PC-9 (cell line): ENCODE measurements at places on chromosomes 2 and 18. TPM values are rescaled to one million over a fixed set of nuclear protein-coding genes. Genes with fewer than 3 reads are reported as not detected.
A peak's percentile ranks its signal among the peaks of the same experiment; 100 is the strongest.

Gene MLPH
- 237 and 283 TPM in 2 replicates for total RNA-seq

Gene PDE1A
- 0.11 and 0.30 TPM in 2 replicates for total RNA-seq

Gene WIPF1
- 0.46 and 1.3 TPM in 2 replicates for total RNA-seq

DNA sequence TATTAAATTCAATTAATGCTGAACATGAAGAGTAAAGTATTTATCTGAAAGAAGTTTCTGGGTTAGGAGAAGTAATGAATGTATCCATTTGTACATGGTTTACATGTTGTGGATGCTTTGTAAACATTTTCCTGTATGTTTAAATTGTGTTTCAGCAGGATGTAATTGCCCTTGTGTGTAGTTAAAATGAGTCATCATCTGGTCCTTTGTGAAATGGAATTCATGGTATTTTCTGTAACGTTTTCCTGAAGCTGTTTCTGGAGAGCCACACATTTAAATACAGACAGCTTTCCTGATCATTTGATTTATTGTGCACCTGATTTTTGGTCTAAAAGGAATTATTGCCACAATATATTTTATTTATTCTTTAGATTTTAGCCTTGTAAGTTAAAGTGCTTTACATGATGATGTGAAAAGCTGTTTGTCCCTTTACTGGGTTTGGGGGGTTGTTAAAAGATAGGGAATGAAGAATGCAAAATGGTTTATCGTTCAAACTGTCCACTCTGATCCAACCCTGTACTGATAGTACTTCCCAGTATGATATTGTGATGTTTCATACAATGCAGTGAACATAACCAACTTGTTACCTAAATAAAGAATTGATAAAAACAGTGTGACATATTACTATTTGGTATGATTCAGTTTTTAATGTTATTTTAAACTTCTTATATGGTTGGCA, 41.7 kb upstream of the SLC3A1 start:
- peaks cover 15% of the 10 kb centered on the region for H3K4me1 ChIP-seq
- H3K4me3 ChIP-seq = no peak overlapping the region
- DNase-seq = peak; percentile 89
- H3K36me3 ChIP-seq = no peaks in the 10 kb centered on the region
- peak overlapping the region; percentile 9; the same call in 1 of the 2 replicates for H3K27ac ChIP-seq

- H3K4me3 ChIP-seq = no peak overlapping the region
- H3K36me3 ChIP-seq = no peaks in the 10 kb centered on the region
- DNase-seq = no peak
- H3K4me1 ChIP-seq = no peaks in the 10 kb centered on the region
- H3K27ac ChIP-seq = no peak overlapping the region
- H3K27me3 ChIP-seq = 0 out of 2 replicates have a peak, but pooled peaks cover 17% of the 10 kb centered on the region
Measured at GRCh38 chr2:48984922-48985321, 169.4 kb downstream of the FSHR start.

GRCh38 chr18:45854036-45854586, 28.6 kb downstream of the SIGLEC15 start:
- peaks cover 16% of the 10 kb centered on the region for H3K36me3 ChIP-seq
- H3K4me1 ChIP-seq = no peaks in the 10 kb centered on the region
- no peaks in the 10 kb centered on the region for H3K27me3 ChIP-seq
- H3K27ac ChIP-seq = no peak overlapping the region

DNA sequence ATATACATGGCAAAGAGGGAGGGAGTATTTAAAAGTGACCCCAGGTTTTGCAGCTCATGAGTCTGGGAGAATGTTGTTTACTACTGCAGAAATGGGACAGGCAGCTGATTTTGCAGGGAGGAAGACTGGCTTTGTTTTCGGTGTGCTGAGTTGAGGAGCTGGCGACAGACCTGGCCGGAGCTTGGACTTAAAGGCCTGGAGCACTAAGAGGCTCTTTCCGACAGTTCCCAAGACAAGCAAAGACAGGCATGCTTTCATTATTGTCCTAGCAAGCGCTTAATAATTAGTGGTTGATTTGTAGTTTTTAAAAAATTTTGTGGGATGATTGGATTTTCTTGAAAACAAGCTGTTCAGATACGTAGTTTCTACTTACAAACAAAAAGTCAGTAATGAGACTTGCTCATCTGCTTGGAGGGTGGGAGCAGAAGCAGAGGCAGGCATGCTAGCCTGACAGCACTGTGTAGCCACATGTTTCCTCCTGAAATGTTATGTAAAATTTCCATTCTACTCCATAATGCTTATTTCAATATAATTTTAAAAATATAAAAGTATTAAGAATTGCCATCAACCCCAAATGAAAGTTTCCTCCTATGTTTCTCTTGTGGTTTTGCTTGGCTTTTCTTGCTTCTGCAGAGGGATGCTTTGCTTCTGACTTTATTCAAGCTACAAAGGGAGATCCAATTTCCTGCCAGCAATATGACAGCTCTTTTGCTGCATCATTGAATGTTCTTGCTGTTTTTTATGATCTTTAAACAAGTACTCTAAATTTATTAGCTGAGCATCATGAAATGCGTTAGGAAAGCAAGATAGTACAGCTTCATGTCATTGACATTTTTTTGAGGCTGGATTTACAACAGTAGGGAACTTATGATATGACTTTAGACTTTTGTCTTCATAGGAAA, 75.8 kb downstream of the PHLPP1 start:
- no peaks in the 10 kb centered on the region for H3K36me3 ChIP-seq
- H3K27ac ChIP-seq = no peak overlapping the region
- peaks cover 28% of the 10 kb centered on the region for H3K4me1 ChIP-seq
- H3K27me3 ChIP-seq = no peaks in the 10 kb centered on the region

DNA sequence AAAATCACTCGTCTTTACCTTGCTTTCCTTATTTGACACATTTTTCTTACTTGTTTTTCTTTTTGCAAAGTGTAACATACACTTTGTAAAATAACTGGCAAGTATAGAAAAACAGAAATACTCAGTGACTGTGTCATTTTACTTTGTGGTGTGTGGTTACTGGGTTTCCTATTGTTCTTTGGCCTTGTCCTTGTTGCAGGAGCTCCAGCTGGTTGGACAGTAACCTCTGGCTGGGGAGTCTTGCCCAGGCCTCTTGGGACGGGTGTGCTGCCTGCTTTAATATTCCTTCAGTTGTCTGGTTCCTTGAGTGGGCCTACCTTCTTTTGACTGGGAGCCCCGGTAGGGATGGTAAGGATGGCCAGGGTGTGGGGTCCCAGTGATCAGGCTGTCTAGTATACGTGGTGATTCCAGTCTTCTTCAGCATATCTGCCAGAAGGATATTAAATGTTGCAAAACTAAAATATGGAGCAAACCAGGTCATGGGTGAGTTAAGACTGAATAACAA, 53.8 kb downstream of the RNF144A start:
- H3K4me1 ChIP-seq = peaks cover 28% of the 10 kb centered on the region
- H3K4me3 ChIP-seq = no peak overlapping the region
- no peaks in the 10 kb centered on the region for H3K27me3 ChIP-seq

DNA sequence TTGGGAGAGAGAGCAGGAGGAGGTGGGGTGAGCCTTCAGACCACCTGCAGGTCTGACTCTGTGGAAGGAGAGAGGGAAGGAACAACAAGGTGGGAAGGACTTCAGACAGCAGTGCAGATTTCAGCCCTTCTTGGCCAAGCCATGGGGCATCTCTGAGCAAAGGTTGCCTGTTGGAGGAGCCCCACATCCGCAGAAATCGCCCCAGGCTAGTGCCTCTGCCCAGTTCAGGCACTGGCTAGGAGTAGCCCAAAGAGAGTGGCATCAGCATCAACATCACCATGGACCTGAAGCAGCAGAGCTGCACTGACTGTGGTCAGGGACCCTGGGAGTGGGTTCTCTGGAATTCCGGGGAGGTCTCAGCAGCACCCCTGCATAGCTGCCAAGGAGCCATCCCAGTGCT, 10.2 kb downstream of the GPR55 start:
- no peak for DNase-seq
- no peaks in the 10 kb centered on the region for H3K36me3 ChIP-seq
- no peak overlapping the region for H3K27ac ChIP-seq
- no peaks in the 10 kb centered on the region for H3K27me3 ChIP-seq

DNA sequence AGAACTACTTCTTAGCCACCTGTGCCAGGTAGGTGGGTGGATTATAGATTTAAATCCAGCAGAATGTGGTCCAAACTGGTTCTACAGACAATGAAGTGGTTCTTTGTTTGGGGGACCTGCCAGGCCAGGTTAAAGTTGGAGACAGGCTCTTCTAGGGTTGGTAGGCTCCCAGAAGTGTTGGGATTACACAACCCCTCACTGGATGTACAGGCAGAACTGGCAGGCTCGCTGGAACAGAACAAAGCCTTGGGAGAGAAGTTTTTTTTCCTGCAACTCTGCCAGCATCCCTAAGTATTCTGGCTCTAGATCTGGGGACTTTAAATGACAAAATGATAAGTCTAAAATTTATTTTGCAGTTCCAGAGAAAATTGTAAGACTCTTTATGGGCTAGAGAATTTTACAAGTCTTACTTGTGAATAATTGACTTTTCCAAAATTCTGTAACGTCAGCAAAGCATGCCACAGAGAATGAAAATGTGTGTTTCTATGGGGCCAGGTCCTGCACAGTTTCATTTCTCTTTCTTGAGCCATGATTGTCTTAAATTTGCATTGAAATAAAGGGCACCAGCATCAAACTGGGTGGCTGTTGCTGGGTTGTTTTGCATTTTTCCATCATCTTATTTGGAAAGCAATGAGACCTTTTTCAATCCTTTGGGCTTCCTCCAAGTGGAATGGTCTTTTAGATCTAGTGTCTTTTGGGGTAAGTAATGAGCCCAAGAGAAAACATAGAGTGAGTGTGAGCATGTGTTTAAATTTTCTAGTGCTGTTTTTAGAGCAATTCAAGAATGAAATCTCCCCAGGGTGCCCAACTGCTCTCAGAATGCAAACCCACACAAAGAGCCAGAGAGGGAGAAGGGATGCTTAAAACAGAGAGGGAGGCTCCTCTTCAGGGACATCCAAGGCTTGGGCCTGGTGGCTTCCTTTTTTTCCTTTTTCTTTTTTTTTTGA, 32.4 kb upstream of the ATL2 start:
- H3K36me3 ChIP-seq = no peaks in the 10 kb centered on the region
- no peak overlapping the region for H3K4me3 ChIP-seq
- peak; percentile 44 for DNase-seq
- no peak overlapping the region for H3K27ac ChIP-seq
- 0 out of 2 replicates have a peak, but pooled peaks cover 10% of the 10 kb centered on the region for H3K4me1 ChIP-seq

GRCh38 chr2:173298536-173299097, 56.1 kb upstream of the CDCA7 start:
- H3K4me3 ChIP-seq = no peak overlapping the region
- no peaks in the 10 kb centered on the region for H3K4me1 ChIP-seq
- no peak for DNase-seq
- no peak overlapping the region for H3K27ac ChIP-seq
- no peaks in the 10 kb centered on the region for H3K36me3 ChIP-seq

GRCh38 chr18:77397617-77398016, 148.0 kb downstream of the GALR1 start:
- no peak overlapping the region for H3K27ac ChIP-seq
- H3K4me1 ChIP-seq = no peaks in the 10 kb centered on the region
- no peaks in the 10 kb centered on the region for H3K36me3 ChIP-seq
- DNase-seq = no peak
- H3K27me3 ChIP-seq = peaks cover 38% of the 10 kb centered on the region; the same call in 1 of the 2 replicates

DNA sequence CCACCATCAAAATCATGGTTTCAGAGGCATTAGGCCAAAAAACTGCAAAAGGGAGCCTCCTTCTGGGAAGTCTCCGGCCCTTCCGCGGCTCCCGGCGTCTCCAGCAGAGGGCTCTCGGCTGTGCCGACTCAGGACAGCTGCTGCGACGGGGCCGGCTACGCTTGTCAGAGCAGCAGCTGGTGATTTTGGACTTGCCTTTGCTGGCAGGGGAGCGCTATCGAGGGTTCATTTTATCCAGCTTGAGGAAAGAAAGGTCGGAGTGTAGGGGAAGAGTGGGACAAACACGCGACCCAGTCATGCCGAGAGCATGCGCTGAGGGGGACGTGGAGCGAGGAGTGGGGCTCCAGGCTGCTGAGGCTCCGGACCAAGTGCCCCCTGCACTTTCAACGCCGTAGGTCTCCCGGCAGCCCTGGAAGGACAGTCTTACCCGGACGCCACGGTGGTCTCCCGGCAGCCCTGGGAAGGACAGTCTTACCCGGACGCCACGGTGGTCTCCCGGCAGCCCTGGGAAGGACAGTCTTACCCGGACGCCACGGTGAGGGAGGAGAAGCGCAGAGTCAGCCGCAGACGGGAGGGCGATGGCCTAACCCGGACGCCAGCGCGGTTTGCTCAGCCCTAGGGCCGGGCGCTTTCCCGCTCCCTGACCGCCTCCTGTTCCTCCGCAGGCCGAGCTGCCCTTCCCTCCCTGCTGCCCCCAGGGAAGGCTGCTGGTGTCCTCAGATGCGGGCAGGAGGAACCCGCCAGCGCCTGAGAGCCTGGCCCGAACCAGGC, 21.7 kb downstream of the DDX18 start:
- 0 out of 2 replicates have a peak, but pooled peaks cover 7% of the 10 kb centered on the region for H3K36me3 ChIP-seq
- no peaks in the 10 kb centered on the region for H3K27me3 ChIP-seq
- DNase-seq = no peak
- no peaks in the 10 kb centered on the region for H3K4me1 ChIP-seq

DNA sequence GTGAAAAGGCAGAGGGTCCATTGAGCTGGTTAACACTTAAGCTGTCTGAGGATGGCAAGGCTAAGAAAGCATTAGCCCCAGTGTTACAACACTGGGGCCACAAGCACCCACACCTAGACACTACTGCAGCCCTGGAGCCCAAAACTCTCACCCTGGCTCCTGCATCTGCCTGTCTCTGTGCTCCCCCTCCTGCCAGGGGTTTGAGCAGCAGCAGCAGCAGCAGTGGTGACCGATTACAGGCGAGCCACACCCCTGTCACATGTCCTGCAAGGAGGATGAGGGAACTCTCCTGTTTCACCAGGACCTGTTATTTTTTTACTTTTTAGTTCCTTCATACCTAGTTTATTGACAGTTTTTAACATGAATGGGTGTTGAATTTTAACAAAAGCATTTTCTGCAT, 326.7 kb upstream of the MAP2 start:
- no peak overlapping the region for H3K4me3 ChIP-seq
- H3K27ac ChIP-seq = no peak overlapping the region
- no peaks in the 10 kb centered on the region for H3K4me1 ChIP-seq
- no peaks in the 10 kb centered on the region for H3K36me3 ChIP-seq
- no peaks in the 10 kb centered on the region for H3K27me3 ChIP-seq
